Peyer's patch (tissue), 4 donors: ENCODE measurements at places on chromosomes 12 and 14. TPM values are rescaled to one million over a fixed set of nuclear protein-coding genes. Genes with fewer than 3 reads are reported as not detected.

- no peaks in the 10 kb centered on the region for H3K4me1 ChIP-seq
- no peaks in the 10 kb centered on the region for H3K27me3 ChIP-seq
- no peak for DNase-seq
- H3K27ac ChIP-seq = no peak overlapping the region
- H3K4me3 ChIP-seq = no peak overlapping the region
- peaks cover 97% of the 10 kb centered on the region for H3K36me3 ChIP-seq
These were observed 17.0 kb downstream of the EAPP start for GRCh38 chr14:34522496-34522895.

DNA sequence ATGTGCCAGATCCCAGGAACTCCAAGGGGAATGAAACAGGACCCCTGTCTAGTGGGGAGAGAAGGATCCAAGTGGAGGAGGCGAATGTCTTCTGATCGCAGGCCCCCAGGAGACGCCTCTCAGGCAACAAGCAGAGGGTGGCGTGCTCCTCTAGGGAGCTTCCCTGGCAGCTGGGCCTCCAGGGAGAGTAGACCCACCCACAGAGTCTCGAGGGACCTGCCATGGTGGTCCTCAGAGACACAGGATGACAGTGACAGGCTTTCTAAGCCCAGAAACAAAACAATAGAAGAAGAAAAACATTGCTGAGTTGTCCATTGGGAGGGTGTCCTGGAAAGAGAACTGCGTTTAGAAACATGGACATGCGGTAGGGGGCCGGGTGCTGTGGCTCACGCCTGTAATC lies 140.6 kb upstream of the MAP1LC3B2 start:
- H3K4me1 ChIP-seq = no peaks in the 10 kb centered on the region
- H3K4me3 ChIP-seq = no peak overlapping the region
- DNase-seq = no peak
- no peaks in the 10 kb centered on the region for H3K36me3 ChIP-seq

DNA sequence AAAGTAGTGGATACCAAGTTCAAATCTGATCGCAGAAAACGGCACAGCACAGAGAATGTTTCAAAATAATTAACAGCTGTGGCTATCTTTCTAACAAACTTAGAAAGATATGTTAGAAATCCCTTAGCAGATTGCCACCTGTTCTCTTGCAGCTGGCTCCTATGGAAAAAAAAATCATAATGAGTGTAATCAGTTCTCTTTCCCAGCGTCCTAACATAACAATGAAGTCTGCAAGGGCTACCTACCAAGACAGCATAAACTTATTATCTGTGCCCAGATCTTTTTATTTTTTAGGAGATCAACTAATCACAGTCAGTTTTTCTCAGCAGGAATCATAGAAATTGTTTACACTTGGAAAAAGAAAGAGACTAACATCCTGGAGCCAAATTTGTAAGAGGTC lies 358.6 kb upstream of the FOXG1 start:
- no peaks in the 10 kb centered on the region for H3K36me3 ChIP-seq
- no peak for DNase-seq
- no peaks in the 10 kb centered on the region for H3K27me3 ChIP-seq
- no peak overlapping the region for H3K4me3 ChIP-seq
- no peak overlapping the region for H3K27ac ChIP-seq

CAPZA3 gene
- total RNA-seq = not detected

DNA sequence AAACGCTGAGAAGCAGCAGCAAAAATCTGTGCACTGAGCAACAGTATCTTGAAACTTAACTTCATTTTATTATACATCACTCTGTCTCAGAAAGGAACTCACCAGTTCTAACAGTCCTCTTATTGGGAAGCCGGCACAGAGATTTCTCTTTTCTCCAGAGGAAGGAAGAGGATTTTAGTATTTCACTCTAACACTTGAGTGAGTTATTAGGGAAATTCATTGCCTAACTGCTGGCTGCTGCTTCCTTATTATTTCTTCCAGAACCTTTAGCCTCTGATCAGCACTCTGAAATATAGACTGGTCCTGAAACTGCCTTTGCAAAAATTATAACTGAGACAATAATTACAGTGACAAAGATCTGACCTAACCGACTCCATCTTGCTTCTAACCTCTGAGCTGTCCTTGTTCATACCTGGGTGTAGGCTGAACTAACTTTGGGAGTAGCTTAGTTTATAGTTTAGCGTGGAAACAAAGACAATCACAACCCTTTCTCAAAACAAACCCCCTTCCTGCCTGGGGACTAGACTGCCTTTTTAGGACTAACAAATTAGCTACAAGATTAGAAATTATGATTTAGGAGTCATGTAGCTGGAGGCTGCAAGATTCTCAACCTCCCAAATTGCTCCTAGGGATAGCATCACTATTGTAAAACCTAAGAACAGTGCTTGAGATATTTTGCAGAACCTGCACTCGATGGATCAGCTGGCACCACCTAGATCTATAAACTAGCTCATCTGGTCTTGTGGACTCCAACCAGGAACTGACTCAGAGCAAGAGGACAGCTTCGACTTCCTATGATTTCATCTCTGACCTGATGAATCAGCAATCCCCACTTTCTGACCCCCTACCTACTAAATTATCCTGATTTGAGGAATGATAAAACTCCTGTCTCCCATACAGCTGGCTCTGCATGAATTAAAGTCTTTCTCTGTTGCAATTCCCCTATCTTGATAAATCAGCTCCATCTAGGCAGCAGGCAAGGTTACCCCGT lies 117.5 kb downstream of the DYRK2 start:
- no peaks in the 10 kb centered on the region for H3K36me3 ChIP-seq
- DNase-seq = no peak
- no peak overlapping the region for H3K4me3 ChIP-seq
- no peaks in the 10 kb centered on the region for H3K4me1 ChIP-seq
- H3K27me3 ChIP-seq = no peaks in the 10 kb centered on the region

DNA sequence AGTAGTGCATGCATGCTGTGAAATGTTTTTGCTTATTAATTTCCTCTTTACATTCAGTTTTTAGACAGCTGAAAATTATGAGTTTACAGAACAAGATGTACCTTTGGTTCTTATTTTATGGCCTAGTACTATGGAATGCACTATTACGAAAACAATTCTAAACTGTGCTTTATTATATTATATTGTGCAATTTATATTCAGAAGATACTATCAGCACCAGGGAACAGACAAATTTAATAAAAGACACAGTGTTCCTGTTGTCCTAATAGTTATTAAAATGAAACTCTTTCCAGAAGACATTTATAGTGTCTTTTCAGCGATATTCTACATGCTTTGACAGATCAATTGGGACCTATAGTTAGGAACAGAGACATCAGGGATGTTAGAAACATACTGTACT lies 427.3 kb downstream of the BTG1 start:
- no peaks in the 10 kb centered on the region for H3K36me3 ChIP-seq
- no peak overlapping the region for H3K4me3 ChIP-seq
- no peak for DNase-seq
- no peaks in the 10 kb centered on the region for H3K4me1 ChIP-seq

C12orf75 gene
- 16.1 TPM for total RNA-seq

DNA sequence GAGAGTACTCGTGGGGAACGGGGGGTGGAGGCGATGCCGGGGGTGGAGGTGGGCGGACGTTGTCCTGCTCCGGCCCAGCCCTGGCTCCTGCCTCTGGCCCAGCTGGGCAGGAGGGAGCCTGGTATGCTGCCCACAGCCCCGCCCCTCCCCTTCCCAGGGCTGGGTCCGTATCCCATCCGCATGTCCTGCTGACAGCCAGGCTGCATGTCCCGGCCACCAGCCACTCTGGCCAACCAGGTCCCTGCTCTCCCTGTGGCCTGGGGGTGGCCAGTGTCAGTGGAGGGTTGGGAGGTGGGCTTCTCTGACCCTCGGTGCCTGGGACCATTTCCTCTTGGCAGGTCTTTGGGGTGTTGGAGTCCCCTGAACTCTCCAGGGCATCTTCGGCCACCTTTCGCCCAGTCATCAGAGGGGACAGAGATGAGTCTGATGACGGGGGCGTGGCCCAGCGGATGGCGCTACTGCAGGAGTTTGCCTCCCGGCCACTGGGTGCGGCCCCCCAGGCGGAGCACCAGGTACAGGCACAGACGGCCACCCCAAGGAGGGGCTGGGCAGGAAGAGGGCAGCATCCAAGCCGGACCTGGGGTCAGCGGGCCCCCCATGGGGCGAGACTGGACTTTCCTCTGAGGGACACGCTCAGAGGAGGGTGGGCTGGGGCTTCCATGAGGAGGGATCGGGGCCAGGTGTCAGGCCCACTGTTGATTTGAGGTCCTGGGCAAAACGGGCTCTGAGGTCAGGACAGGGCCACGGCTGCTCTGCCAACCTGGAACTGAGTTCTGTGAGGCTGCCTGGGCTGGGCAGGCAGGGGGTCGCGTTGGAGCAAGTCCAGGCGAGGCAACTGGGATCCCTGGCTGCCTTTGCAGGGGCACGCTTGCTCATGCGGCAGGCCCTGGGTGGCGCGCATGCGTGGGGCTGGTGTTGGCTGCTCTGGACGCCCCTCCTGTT lies 20.2 kb downstream of the CEP170B start:
- H3K27ac ChIP-seq = no peak overlapping the region
- no peaks in the 10 kb centered on the region for H3K4me1 ChIP-seq
- no peak for DNase-seq
- no peaks in the 10 kb centered on the region for H3K27me3 ChIP-seq
- H3K4me3 ChIP-seq = no peak overlapping the region

GRCh38 chr14:101857226-101857625 lies 95.7 kb downstream of the PPP2R5C start:
- no peaks in the 10 kb centered on the region for H3K4me1 ChIP-seq
- no peaks in the 10 kb centered on the region for H3K27me3 ChIP-seq
- no peak overlapping the region for H3K27ac ChIP-seq
- H3K4me3 ChIP-seq = no peak overlapping the region

TAS2R43 gene
- total RNA-seq = 6.7 TPM

DNA sequence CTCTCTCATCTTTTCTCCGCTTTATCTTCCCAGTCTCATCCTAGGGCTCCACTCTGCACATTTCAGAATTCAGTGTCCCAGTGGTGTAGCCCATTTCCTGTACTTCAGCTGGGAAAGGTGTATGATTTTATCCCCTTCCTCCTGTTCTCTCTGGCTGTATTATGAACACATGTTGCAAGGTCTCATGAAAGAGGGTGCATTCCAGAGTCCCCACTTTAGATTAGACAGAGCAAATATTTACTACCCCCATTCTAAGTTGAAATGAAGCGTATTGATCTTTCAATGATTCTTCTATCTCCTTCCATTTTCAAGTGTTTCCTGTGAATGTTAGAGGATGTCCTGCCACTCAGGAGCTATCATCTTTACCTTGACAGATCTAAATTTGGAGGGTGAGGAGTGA lies 123.2 kb downstream of the WIF1 start:
- no peak overlapping the region for H3K4me3 ChIP-seq
- DNase-seq = no peak
- H3K36me3 ChIP-seq = no peaks in the 10 kb centered on the region
- H3K27me3 ChIP-seq = no peaks in the 10 kb centered on the region

DNA sequence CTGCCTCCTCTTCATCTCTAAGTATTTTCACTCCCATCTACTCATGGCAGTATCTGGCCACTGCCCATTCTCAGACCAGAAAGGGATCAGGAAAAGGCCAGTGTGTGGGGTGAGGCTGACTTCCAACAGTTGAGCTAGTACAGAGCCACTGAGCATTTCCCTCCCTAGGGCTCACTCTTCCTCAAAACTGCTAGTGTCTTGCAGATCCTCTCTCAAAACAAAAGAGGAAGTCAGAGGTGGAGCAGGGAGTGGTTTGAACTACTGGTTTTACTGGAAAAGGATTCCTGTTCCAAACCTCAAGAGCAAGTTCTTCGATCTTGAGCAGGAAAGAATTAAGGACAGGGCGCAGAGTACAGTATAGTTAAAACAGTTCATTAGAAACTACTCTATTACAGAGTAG lies 11.7 kb upstream of the RNASE10 start:
- DNase-seq = no peak
- H3K36me3 ChIP-seq = no peaks in the 10 kb centered on the region
- no peak overlapping the region for H3K4me3 ChIP-seq
- H3K27ac ChIP-seq = no peak overlapping the region

- H3K4me1 ChIP-seq = peaks cover 27% of the 10 kb centered on the region
- peak within 1 kb of the TSS; percentile 91 for H3K4me3 ChIP-seq
- peak; percentile 64 for DNase-seq
- peak within 1 kb of the TSS; percentile 86 for H3K27ac ChIP-seq
These were observed at the start of gene INF2 for GRCh38 chr14:104689109-104689880. TSS of gene INF2 (plus strand) at chr14:104689618. CDS start at chr14:104701366, 11,748 bp downstream.

- H3K4me3 ChIP-seq = no peak overlapping the region
- no peak for DNase-seq
- no peaks in the 10 kb centered on the region for H3K4me1 ChIP-seq
- H3K27me3 ChIP-seq = no peaks in the 10 kb centered on the region
- no peaks in the 10 kb centered on the region for H3K36me3 ChIP-seq
These were observed 79.3 kb downstream of the TESC start for GRCh38 chr12:117019866-117020265.
